ENCODE measurements at places on chromosomes 11 and 22.

DNA sequence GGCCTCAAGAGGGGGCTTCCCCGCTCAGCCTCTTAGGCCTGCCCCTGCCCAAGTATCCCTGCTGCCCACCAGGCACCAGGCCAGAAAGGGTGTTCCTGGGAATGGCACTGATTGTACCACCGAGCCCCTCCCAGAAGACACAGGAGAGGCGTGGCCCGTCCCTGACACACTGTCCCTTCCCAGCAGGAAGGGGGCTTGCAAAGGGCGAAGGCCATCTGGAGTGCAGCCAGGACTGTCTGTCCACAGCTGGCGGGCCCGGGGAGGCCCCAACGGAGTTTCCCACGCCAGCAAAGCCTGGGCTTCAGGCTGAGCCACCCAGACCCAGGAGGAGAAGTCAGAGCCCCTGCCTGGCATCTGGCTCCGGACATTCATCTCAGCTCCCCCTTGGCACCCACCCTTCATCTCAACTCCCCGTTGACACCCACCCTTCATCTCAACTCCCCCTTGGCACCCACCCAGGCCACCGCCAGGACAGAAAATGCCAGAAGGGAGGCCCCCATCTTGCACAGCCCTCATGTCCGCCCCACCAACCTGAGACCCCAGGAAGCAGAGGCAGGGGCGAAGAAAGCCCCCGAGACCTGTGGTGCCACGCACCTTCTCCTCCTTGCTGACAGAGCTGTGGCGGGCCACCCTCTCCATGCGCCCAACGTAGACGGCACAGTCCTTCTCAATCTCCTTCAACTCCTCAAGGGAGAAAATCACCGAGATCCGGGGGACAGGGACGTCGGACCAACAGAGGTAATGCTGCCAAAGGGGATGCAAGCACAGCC is 19.4 kb downstream of the TUBGCP6 start:
- DNase-seq: no peak

DNA sequence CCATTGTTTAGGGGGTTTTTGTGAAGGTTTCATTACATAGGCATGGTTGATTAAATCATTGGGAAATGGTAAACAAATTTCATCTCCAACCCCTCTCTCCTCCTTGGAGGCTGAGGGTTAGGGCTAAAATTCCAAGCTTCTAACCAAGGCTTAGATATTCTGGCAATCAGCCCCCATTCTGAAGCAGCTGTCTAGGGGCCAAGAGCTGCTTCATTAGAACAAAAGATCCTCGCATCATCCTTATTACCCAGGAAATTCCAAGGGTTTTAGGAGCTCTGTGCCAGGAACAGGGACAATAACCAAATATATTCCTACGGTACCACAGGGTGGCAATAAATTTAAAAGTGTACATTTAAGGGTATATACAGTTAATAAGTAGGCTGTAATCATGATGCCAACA is 22.5 kb upstream of the EED start:
- no peak for DNase-seq

- no peak for DNase-seq
Observed at GRCh38 chr22:33652615-33653014, 267.7 kb downstream of the LARGE1 start.

DNA sequence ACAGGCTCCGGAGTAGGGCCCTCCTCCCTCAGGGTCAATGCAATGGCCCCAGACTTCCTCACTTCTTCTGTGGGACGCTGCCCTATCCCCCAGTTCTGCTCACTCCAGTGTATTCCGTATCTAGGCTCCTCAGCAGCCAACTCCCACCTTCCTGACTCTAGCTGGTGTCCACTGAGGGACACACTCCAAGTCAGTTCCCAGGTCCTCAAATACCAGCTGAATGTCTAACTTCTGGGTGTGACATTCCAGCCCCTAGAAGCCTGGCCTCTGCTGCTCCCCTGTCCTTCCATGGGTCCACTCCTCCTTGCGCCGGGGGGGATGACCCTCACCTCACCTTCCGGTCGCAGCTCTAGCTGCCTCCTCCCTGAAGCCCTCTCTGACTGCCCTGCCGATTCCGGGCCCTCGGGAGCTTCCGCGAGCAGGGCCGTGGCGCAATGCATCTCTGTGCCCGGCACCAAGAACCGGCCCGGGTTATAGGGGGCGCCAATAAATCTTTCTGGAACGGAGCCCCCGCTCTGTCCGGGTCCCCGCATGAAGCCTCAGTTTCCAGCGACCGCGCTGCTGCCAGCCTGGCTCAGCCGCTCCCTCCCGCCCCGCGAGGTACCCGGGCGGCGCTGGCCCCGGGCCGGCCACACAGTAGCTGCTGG is 15.4 kb downstream of the BAD start:
- no peak for DNase-seq

- peak; percentile 13 for DNase-seq
Observed at GRCh38 chr22:44407987-44408828, 89.8 kb downstream of the RTL6 start.

DNA sequence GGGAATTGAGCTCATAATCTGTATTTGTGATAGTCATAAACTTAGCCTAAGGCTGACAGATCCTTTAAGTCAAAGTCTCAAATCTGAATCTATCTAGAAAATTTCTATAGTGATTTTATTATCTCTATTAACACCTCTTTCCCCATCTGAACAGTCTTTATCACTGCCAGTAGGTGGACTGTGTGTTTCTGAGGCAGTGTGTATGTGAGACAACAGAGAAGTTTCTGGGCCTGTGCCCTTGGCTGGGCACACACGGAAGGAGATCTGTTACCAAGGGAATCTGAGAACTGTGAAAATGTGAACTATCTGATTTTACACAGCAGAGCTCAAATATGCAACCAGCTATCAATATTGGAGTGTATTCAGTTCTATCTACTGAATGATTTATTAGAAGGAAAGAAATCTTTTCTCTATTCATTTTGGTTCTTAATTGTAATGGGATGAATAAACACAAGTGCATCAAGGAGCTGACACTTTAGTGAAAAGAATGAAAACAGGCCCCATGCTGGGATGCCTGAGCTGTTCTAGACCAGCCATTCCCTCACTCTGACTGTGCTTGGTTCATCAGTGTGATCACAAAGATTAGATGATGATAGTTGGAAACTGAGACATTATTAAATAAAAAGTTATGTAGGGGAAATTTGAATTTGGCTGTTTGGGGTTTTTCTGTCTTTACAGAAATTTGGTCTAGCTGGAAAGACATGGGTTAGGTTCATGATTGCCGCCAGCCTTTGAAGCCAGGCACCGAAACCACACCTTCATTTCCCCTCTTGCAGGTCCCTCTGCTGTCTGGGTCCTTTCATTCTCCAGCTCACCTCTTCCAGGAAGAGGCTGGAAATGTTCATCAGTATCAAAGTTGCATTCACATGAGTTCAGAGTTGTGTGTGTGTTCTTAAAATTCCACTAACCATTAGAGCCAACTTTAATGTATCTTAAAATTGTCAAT is 68.1 kb downstream of the LIF start:
- DNase-seq: no peak

DNA sequence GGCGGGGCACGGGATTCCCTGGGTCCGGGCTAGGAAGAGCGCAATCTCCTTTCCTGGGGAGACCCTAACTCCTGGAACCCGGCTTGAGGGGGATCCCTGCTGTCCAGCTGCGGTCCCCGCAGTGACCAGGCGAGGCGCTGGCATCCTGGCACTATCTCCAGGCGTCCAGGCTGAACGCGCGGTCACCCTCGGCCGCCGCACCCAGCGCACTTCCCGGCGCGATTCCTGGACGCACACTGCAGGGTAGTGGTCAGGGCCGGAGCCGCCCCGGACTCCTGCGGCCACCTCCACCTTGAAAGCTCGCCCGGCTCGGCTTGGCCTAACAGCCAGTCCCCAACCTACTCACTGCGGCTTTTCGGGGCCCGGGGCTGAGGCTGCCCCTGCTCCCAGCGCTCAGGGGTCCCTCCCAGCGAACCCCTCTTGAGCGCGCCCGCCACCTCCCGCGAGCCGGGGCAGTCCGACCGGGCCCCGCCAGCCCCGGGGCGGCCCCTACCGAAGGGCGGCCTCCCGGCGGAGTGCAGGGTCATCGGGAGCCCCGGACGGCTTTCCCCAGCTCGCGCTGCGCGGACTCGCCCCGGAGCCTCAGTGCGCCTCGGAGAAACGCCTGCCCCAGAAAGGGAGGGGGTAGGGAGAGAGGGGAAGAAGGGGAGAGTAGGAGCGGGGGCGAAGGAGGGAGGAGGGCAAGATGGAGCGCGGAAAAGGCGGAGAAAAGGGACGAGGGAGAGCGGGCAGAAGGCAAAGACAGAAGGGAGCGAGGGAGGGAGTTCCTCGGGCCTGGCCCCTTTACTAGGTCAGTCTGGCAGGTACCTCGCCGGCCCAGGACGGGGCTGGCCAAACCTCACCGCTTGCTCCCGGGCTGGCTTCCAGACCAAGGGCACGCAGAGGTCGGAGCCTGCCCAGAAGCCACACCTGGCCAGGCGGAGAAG is 1.0 kb downstream of the POU2AF3 start:
- DNase-seq: no peak

DNA sequence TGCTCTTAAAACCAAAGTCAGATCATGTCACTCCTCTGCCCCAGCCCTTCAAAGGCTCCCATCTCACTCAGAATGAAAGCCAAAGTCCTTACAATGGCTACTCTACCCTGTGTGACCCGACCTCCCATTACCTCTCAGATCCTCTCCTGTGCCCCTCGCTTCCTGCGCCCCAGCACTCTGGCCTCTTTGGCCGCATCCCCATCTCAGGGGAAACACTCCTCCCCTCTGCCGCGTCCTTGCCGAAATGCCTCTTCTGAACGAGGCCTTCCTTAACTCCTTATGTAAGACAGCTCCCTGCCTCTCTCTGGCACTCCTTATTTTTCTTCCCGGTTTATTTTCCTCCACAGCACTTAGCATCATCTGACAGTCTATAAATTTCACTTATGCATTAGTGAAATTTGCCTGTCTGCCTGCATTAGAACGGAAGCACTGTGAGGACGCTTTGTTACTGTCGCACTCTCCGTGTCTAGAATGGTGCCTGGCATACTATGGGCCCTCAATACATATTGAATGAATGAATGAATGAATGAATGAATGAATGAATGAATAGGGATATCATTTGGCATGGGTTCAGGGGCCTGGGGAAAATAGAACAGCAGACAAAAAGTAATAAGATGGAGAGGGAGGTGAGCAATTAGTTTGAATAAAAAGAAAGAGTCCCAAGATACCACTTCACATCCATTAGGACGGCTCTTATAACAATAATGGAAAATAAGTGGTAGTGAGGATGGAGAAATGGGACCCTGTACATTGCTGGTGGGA is 137.8 kb downstream of the CEP164 start:
- DNase-seq: no peak

GRCh38 chr11:118342503-118343161 is at the start of gene CD3D:
Gene CD3D (minus strand): TSS chr11:118342705. CDS start chr11:118342607, 98 bp downstream.
- DNase-seq: no peak

- DNase-seq: peak; percentile 17
Observed at GRCh38 chr11:64485074-64485473, 105.9 kb upstream of the SLC22A12 start.
